ENCODE measurements at places on chromosomes 2 and 18.
A peak's percentile ranks its signal among the peaks of the same experiment; 100 is the strongest.

- DNase-seq, result no peak
Observed at GRCh38 chr18:13566941-13567746, 159.2 kb downstream of the FAM210A start.

DNA sequence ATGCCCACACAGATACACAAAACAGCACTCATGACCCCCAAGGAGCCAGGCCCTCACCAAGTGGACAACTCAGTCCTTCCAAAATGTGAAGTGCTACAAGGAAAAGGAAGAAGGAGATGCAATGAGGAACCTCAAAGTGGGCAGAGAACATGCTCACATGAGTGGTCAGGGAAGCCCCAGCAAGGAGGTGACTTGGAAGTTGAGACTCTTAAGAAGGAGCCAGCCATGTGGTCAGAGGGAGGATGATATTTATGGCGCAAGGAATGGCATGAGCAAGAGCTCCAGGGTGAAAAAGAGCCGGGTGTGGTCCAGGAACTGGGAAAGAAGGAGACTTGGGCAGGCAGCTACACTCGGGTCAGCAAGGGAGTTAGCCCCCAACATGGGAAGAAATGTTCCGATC lies 30.0 kb upstream of the KLHL29 start:
- DNase-seq, result no peak

DNA sequence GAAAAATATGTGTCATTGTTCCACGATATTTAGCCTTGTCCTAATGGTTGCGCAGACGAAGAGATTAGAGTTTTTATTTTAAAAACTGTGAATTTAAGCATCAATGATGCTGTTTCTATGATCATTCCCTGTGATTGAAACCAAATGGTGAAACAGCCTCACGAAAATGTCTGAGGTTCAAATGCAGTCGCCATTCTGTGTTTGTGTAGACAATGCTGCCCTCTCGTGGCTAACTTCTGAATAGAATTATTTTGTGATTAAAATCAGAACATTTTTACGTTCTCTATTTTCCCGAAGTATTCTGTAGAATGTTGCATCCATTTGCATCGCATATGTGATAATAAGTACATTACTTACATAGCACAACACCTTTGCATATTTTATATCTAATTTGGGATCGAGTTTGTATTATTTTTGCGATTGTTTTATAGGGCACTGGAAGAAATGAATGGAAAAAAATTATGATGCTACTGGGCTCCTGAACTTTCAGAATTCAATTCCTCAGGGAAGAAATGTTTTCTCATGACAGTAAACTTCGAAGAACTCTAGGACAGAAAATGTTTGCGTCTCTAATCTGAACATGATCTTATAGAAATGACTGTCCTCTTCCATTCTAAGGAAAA lies 54.8 kb upstream of the CREB1 start:
- DNase-seq, result peak; percentile 72

DNA sequence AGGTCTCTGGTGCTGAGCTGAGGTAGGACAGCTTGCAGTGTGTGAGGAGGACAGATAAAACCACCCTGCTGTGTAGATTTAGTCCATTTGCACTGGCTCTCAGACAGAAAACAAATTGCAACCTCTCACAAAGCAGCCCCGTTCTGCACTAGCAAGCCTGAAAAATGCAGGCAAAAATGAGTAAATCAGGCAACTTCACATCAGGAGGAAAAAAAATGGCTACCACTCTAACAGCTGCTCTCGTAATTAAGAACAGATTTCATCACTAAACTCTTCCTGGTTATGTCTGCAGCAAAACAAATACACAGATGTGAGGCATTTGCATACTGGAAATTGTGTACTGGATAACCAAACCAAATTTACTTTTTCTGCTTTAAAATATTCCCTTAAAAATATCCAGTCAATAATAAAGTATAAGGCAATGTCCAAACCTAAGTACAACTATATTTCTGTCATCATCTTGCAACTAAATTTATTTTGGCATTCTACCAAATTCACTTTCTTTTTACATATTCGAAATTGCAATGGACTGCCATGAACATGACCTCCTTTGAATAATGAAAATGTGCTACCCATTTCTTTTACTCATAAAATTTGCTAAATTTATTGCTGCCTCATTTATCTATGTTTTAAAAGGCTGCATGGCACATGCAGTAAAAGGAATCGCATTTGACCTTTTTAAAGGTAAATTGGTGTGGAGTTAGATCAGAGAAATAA lies 157.4 kb downstream of the AFF3 start:
- DNase-seq, result no peak

DNA sequence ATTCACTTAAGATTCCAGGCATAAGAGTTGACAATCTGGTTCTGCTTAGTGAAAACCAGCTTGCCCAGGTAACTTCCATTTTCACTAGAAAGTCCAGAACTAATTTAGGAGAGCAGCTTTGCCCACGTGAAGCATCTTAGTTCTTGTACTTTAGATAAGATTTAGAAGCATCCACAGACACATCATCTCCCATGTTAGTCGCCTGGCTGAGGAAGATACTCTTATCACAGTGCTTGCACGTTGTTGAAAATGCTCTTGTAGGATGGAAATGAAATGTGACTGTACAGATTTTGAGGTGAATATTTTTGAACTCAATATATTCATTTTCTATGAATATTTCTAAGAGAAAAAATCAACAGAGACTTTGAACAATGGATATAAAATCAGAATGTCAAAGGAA lies 159.7 kb downstream of the SOCS6 start:
- DNase-seq, result no peak

DNA sequence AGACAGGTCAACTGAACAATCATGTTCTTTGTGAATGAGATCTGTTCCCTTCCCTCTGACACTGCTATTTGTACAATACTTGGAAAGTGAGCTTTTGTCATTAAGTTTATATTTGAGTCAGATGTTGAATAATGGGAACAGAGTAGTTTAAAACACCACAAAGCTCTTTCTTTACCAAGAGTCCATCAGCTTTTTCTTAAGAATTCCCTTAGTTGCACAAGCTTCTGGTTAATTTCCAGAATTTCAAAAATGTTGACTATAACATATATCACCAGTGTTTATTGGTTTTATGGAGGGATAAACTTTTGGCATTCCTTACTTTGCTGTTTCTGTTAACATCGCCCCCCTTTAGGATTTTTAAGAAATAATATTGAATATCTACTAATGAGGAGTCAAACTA lies 403.7 kb downstream of the CCDC85A start:
- DNase-seq, result no peak

DNA sequence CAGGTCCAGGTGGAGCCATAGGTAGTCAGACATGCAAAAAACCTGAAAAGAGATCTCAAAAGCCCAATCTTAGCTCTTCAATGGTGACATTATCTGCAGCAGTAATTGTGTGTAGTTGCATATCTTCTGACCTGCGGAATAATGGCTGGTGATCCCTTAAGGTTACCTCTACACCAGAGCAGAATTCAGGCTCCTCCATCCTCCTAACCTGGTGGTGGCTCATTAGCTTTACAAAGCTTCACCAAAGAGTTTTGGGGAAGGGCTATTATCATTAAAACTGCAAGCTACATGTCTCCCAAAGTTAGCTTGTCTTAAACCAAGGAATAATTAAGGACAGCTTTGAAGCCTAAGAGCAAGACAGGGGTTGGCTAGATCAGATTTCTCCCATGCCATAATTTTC lies 42.6 kb upstream of the CHST9 start:
- no peak for DNase-seq

- no peak for DNase-seq
Observed at GRCh38 chr2:65024149-65024829, 31.9 kb upstream of the CEP68 start.
